ENCODE measurements at places on chromosomes 6 and 20.

DNA sequence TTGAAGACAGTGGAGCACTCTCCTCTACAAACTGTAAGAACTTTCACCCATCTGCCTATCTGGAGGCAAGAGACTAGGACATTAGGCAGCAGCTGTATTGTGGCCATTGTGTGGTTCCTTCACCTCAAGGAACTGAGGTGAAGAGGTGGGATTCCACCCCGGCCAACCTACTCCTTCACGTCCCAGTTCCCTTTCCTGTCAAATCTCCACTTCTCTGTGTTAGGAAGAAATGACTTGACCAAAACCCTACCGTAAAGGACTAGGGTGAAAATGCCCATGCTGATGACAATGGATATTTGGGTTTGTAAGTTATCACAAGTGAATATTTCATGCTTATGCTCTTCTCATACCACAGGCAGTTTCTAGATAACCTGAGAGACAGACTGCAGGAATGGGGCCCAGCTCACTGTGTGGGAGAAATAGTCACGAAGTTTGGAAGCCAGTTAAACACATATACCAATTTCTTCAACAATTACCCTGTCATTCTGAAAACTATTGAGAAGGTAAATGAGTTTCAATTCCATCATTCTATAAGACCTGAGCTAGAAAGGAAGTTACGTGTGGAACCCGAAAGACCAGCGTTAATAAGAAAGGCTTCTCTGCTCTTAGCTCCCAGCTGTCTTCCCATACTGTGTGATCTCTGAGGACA is 86.6 kb downstream of the ECT2L start:
- no peak for DNase-seq

DNA sequence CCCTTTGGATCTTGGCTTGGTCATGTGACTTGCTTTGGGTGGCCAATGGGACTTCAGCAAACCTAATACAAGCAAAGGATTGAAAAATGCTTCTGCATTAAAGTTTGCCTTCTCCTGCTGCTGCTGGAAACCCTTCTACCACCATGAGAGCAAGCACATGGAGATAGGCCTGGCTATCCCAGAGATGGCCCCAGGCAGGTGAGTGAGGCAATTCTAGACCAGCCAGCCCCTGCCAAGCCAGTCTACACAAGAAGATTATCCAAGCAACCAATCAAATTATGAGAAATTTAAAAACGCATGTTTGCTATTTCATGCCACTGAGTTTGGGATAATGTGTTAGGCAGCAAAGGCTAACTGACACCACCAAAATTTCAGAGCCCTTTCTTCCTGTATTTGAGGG is 274.3 kb downstream of the TFAP2C start:
- DNase-seq, result no peak

DNA sequence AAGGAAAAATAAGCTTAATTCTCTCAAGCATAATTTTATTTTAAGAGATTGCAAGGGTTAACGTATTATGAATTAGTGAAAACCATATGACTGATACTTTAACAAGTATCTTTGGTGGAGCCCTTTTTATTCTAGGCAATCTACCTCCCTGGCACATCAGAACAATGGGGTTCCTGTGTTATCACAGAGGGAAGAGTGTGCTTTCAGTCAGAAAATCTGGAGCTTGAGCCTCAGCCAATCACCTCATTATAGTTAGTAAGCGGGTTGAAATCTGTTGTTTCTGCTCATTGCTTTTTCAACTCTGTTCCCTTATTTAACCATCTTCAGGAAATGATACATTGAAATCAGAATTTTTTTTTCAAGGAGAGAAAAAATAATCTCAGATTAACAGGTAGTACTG is 391 bp downstream of the ADGRF1 start:
- DNase-seq, result no peak

DNA sequence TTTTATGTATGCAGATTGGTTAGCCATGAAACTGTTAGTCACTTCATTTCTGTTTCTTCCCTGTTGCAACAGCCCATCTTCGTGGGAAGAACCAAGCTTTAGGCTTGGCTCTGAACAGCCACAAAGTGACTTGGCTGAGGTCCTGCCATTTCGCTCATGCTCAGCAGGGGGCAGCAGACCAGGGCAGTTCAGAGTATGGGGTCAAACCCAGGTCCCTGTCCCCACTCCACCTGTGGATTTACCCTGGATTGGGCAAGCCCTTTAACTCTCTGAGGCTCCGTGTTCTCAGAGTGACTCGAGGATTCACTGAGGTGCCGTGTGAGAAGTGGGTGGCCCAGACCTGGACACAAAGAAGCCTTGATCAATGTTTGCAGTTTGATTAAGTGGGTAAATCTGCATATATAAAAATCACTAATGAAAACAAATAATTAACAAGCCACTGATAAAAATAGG is 19.8 kb upstream of the MAP1LC3A start:
- no peak for DNase-seq

DNA sequence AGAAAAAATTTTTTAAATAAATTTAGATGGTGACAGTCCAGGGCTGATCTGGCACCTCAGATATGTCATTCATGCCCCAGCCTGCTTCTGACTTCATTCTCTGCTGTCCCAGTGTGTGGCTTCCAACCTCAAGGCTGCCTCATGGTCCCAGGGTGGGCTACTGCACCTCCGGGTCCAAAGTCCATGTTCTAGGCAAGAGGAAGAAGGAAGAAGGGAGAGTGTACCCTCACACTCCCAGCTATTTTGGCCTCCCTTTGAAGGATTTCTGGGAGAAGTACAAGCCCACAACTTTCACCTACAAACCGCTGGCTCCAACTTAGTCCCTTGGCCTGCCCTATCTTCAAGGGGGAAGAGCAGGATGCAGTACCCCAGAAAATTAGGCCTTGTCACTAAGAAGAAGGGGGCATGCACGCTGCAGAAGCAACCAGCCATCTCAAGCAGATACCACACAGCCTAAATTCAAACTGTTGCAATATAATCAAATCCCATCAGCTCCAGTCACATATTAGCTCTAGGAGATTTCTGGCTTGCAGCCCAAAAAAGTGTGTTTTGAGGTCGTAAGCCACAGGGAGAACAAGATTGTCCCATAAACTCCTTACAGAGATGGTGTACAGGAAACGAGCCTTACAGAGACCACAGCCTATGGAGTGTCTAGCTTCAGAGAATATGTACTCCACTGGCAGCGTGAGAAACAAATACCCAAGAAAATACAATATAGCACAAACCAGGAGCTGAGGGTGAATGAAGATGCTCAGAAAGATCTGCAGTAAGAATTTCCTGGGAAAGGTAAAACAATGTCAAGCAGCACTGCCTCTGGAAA is 906 bp upstream of the BTN3A2 start:
- DNase-seq, result no peak

Data from BJ (cell line).